ENCODE measurements at places on chromosomes 16 and 17.

GRCh38 chr17:4463818-4464476 is 30.2 kb downstream of the SPNS3 start:
- no peak overlapping the region for H3K4me3 ChIP-seq
- H3K27ac ChIP-seq: no peak overlapping the region
- H3K4me1 ChIP-seq: no peaks in the 10 kb centered on the region
- H3K36me3 ChIP-seq: no peaks in the 10 kb centered on the region

DNA sequence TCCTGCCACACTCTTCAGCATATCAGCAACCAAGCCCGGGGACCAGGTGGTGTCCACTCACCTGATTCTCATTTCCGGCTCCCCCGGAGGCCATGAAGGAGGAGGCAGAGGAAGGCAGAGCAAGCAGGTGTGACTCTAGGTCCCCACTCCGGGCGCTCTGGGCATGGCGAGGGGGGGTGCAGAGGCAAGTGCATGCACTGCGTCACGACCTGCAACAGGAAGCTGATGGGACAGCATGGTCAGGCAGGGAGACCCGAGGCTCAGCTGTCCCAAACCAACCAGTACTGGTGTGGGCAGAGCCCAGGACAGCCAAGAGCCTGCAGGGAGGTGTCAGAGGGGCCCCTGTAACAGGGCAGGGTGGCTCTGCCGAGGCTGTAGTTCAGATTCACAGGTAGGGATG is 2.1 kb upstream of the ENGASE start:
- H3K27me3 ChIP-seq: no peaks in the 10 kb centered on the region
- no peaks in the 10 kb centered on the region for H3K4me1 ChIP-seq
- no peak overlapping the region for H3K27ac ChIP-seq
- no peak for DNase-seq
- peaks cover 2% of the 10 kb centered on the region for H3K36me3 ChIP-seq

DNA sequence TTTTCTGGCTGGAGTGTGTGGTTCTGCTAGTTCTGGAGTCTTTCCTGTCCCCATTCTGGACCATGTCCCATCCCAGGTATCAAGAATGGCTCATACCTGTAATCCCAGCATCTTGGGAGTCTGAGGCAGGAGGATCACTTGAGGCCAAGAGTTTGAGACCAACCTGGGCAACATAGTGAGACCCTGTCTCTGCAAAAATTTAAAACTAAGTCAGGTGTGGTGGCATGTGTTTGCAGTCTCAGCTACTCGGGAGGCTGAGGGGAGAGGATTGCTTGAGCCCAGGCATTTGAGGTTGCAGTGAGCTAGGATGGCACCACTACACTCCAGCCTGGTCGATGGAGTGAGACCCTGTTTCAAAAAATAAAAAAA is 15.3 kb upstream of the WNT3 start:
- H3K36me3 ChIP-seq: no peaks in the 10 kb centered on the region
- no peaks in the 10 kb centered on the region for H3K27me3 ChIP-seq
- no peaks in the 10 kb centered on the region for H3K4me1 ChIP-seq
- H3K27ac ChIP-seq: no peak overlapping the region

GRCh38 chr17:19904924-19905323 is 37.2 kb upstream of the ULK2 start:
- DNase-seq: no peak
- H3K4me1 ChIP-seq: no peaks in the 10 kb centered on the region
- peaks cover 27% of the 10 kb centered on the region for H3K36me3 ChIP-seq
- H3K4me3 ChIP-seq: no peak overlapping the region
- no peak overlapping the region for H3K27ac ChIP-seq

GRCh38 chr16:53999841-54000240 is 286.7 kb downstream of the IRX3 start:
- H3K36me3 ChIP-seq: no peaks in the 10 kb centered on the region
- no peaks in the 10 kb centered on the region for H3K27me3 ChIP-seq
- no peak overlapping the region for H3K4me3 ChIP-seq
- DNase-seq: no peak
- H3K27ac ChIP-seq: no peak overlapping the region

DNA sequence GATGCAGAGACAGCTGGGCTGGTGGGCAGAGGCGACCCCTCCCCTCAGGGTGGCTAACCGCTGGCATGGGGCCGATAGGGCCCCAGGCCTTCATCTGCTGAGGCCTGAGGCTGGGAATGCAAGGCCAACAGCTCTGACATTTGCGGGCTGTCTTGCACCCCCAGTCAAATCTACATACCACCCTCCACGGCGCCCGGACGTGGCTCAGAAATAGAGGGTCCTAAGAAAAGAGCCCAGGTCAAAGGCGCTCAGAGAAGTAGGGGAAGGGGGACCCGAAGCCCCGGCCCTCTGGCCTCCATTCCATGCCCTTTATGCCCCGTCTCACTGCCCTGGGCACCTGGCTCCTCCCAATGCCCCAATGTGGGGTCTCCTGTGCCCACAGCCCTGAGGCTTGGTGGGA is 142.3 kb downstream of the C16orf78 start:
- DNase-seq: no peak
- no peak overlapping the region for H3K27ac ChIP-seq
- H3K36me3 ChIP-seq: peaks cover 11% of the 10 kb centered on the region
- H3K27me3 ChIP-seq: no peaks in the 10 kb centered on the region
- H3K4me3 ChIP-seq: no peak overlapping the region

- no peak overlapping the region for H3K27ac ChIP-seq
- no peaks in the 10 kb centered on the region for H3K36me3 ChIP-seq
- DNase-seq: no peak
- H3K4me3 ChIP-seq: no peak overlapping the region
- H3K27me3 ChIP-seq: no peaks in the 10 kb centered on the region
Measured at GRCh38 chr16:143456-143855, 5.0 kb upstream of the NPRL3 start.
